NCI-H2227 treated with DMSO at 0.1 percent for 48 hours (cell line): ENCODE measurements at places on chromosomes 11 and 22.

DNA sequence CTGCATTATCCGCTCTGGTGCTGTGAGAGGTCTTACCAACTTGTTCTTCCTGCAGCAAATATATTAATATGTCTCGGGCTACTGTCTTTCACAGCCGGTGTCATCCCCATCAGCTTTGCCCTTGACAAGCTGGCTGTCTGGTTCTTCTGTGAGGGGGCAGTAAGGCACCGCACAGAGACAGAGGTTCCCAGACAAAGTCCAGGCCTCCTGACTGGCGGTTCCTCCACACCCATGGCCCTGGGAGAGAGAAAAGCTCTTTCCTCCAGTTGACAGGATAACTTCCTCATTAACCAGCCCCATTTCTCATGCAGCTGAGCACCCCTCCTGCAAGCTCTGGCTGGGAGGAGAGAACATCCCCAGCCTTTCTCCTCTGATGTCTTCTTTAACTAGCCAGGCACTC lies 212.5 kb upstream of the SEZ6L start:
- no peak for DNase-seq

DNA sequence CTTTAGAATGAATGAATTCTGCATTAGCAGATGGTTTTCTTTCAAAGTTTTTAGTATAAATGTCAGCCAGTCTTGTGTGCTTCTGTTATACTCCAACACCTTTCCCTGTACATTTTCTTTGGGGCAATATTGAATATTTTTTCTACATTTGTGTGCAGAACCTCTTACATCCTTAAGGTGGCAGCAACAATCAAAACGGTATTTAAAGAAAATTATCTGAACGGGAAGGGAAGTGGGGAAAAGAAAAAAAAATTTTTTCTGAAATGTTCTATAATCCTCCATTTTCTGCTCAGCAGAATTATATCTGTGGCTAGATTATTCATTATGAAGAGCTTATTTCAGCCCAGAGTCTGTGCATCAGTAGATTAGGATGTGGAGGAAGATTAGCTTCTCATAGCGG lies 347.3 kb upstream of the RAG2 start:
- no peak for DNase-seq

GRCh38 chr11:75816561-75817239 lies 1.7 kb downstream of the UVRAG start:
- DNase-seq: peak; percentile 59

GRCh38 chr11:42422090-42422489 lies 889.7 kb upstream of the API5 start:
- no peak for DNase-seq

- no peak for DNase-seq
Observed at GRCh38 chr11:35548925-35549561, 23.6 kb upstream of the PAMR1 start.

DNA sequence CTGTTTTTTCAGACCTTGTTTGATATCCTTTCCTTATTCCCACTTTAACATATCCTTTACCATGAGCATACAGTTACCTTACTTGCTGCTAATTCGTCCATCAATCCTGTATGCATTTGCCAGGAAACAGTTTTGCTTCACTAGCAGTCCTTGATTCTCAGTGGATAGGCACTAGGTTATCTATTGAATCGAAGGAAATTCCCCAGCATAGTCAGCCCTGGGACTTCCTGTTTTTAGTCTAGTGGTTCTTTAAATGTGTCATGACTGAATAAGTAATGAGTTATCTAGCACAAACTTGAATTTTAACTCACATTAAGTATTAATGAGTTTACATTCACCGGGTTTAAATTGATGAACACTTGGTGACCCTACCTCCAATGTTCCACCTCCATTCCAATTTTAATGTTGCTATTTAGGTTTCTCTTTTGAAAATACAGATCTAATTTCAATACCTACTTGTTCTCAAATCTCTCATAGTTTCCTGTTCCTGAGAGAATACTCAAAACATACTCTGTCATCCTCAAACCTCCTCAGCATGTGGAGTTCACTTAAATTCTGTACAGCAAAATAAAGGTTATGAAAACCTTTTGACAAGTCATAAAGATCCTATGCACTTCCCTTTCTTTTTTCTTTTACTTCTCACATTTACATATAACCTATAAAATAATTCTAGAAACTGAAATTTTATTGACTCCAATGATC lies 1375.1 kb upstream of the TENM4 start:
- no peak for DNase-seq

- peak; percentile 77 for DNase-seq
Observed at GRCh38 chr11:46259971-46260560, 17.4 kb upstream of the CREB3L1 start.

DNA sequence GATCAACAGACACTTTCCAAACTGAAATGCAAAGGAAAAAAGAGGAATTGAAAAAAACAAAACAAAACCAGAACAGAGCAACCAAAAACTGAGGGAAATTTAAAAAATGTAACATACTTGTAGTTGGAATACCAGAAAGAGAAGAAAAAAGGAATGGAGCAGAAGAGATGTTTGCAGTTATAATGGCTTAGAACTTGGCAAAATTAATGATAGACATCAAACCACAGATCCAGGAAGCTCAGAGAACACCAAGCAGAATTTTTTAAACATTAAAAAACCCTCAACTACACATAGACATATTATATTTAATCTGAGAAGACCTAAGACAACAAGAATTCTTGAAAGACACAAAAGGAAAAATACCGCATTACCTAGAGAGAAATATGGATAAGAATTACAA lies 46.1 kb downstream of the ASCL2 start:
- no peak for DNase-seq

DNA sequence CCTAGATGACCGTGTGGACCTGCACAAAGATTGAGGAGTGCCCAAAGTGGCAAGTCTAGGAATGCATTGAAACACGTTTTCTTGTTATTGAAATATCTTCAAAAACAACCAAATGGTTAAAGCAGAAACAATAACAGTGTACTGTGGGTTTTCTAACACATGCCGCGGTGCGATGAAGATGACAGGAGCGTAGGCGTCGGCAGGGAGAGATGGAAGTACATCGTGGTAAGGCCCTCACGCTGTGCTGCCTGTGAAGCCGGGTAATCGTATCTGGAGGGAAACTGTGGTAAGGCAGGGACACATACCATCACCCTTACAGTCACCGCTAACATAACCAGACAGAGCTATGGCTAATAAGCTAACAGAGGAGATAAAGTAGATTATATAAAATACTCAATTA lies 261.4 kb downstream of the TBC1D22A start:
- no peak for DNase-seq
